NCI-H82 (cell line): ENCODE measurements at places on chromosomes 2 and 18.
A peak's percentile ranks its signal among the peaks of the same experiment; 100 is the strongest.

DNA sequence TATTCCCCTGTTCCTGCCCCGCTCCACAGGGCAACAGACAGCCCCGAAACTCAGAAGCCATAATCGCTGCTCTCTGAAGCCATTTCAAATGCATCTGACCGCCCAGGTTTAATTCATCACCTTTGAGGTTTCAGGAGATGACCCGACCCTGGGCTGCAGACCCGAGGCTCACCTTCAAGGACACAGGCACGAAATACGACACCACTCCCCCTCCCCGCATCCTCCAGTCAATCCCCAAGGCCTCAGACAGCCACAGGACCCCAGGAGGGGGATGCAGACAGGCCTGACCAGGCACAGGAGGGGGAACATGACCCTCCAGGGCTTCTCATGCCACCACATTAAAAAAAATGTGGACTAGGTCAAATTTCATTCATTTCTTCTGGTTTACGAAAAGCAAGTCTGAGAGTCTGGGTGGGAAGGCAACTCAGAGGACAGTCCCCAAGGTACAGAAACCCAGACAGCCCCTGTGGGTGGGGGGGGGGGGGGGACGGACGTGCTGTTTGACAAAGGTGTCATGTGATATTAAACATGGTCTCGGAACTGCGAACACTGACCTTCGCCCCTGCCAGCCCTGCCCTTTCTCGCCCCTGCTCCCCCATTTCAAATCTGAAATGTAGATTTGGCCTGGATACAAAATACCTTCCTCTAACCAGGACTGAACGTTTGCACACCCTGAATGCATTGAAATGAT, 142.9 kb downstream of the BCL11A start:
- DNase-seq = no peak

DNA sequence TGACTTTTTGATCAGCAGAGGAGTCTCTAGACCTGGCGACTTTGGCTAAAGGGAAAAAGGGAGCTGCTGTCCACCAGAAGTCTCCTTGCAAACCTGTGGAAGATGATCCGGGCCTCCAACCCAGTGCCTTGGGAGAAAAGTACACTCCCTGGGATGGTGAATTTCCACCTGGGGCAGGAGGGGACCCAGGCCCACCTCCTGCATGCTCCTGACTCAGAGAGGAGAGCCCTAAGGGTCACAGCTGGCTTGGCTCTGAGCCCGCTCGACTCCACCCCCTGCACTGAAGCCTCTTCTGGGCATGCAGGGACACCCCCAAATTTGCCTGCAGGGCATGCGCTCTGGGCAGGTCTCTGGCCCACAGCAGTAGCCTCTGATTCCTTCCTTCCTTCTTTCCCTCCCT, 66.5 kb downstream of the PDCL3 start:
- no peak for DNase-seq

DNA sequence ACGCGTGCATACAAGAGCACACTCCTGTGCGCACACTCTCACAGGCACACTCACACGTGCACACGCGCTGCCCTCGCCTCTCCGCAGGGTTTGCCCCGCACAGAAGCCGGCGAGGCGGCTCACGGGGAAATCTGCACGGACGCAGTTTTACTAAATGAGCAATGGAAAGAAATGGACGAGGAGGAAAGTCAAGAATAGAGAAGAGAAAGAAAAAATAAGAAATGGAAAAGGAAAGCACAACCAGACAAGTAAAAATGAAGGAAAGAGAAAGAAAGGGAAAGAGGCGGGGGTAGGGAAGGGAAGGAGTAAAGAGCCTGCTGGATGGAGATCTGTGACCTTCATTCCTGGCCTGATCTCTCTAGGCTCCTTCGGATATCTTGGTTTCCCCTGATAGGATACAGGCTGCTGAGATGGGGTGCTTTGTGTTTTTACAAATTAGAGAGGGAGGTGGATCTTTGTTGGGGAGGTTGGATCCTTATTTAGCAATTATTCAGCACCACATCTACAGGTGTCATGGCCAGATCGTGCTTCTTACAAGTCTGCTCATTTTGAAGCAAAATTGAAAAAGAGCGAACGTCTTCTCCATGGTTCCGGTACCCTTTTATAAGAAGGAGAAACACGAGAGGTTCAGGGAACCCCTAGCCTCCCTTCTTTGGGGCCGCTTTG, 693 bp upstream of the LRP2 start:
- no peak for DNase-seq

- no peak for DNase-seq
Measured at GRCh38 chr2:190984595-190984994, 29.4 kb downstream of the STAT1 start.

GRCh38 chr2:19488009-19488691, 129.7 kb upstream of the OSR1 start:
- DNase-seq = no peak

- no peak for DNase-seq
Measured at GRCh38 chr18:8990276-8991031, 112.0 kb upstream of the NDUFV2 start.

GRCh38 chr18:68723539-68723938, 8.6 kb upstream of the TMX3 start:
- no peak for DNase-seq

GRCh38 chr18:2906704-2907549, 60.1 kb downstream of the EMILIN2 start:
- DNase-seq = peak; percentile 56

- DNase-seq = no peak
Measured at GRCh38 chr18:25055076-25055475, 296.9 kb downstream of the ZNF521 start.

DNA sequence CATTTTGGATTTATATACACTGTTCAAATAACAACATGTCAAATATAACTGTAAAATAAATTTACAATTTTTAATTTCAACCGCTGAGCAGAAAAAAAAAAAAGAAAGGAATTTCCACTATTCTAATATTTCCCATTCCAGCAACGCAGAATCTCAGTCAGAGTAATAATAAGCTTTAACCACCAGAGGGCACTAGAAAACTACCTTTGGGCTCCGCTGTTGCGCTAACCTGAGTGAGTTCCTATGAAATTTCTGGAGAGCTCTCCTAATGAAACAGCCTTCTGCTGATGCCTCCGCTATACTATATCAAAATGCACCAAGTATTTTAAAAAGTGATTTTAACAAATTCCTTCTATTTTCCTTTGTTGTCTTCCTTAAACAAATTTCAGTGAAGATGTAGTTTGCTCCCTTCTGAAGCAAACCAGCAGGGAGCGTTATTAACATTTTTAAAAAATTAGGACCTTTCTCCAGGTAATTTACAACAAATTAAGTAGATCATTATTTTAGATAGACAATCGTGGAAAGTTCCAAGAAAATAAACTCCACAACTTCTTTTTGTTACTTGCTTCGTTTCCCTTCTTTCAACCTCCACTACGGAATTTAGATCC, 23.0 kb downstream of the ERMN start:
- peak; percentile 88 for DNase-seq

DNA sequence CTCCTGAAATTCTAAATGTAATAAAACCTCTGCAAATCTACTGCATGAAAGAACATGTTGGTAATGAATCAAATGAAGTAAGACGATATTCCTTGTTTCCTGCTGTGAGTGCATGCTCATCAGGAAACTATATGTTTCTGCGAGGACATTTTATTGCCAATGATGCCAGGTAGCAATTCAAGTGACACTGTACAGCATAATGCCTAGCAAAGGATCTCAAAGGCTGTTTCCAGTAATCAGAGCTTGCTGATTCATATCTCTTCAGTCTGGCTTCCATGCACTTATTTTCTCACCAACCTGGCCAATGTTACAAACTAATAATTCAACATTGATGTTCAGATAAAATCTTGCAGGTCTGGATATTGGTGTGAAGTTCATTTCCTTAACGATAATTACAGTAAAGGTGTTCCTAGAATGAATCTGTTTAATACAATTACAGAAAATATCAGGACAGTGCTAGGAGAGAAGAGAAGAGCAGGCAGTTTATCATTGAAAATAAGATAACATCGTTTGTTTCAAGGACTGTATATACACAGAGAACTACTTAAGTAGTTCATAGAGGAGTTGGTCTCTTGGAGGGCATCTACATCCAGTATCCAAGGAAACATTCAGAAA, 568.5 kb upstream of the SOX11 start:
- DNase-seq = no peak

DNA sequence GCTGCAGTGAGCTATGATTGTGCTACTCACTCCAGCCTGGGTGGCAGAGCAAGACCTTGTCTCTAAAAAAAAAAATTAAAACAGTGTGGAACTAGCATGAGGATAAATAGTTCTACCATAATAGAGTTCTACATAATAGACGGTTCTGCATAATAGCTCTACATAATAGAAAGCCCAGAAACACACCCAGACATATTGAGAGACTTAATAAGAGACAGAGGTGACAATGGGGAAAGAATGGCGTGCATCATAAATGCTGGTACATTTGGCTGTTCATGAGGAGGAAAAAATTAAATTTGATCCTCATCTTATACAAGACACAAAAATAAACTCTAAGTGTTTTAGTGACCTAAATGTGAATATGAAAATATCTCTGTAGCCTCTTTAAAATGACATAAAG, 58.5 kb downstream of the PTRHD1 start:
- no peak for DNase-seq

DNA sequence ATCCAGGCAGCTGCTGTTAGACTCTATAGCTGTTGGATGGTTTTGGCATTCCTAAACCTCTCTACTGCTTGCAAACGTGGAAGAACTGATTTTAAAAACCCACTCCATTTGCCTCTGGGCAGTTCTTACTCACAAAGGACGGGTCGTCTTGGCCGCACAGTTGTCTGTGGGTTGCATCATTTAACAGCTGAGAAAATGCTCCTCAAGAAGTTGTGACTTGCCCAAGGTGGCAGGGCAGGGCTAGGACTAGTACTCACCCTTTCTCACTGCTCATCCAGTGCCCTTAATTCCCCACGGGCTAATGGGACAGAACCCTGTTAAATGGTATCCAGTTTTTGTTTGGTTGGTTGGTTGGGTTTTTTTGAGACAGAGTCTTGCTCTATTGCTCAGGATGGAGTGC, 997 bp upstream of the DRC1 start:
- no peak for DNase-seq
